Left forelimb (tissue), 1 donor: ENCODE measurements at places on chromosomes 2 and 18.

DNA sequence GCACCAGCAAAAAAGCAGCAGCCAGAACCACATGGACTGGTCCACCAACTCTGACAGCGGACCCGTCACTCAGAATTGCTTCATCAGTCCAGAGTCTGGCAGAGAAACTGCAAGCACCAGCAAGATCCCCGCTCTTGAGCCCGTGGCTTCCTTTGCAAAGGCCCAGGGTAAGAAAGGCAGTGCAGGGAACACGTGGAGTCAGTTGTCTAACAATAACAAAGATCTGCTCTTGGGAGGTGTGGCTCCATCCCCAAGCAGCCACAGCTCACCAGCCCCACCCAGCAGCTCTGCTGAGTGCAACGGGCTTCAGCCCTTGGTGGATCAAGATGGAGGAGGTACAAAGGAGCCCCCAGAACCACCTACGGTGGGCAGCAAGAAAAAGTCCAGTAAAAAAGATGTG, 269.3 kb downstream of the SETBP1 start:
- no peak for DNase-seq

DNA sequence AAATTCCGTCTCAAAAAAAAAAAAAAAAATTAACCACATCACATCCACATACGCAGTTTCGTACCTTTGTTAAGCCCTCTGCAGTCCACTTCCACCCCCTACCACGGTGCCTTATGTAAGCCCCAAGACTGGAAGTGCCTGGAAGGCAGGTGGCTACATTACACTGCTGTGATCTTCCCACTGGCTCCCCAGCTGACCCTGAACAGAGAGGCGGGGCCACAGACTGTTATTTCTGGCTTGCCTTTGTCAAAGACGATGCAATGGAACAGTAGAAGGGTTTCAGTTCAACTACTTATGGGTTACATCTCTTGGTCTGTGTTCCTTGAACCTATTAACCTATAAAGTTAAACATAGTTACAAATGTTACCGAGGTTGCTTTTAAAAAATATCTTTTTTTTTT, 15.7 kb upstream of the COX7A2L start:
- no peak for DNase-seq

GRCh38 chr2:211014376-211014775, 458.0 kb downstream of the CPS1 start:
- DNase-seq, result no peak

DNA sequence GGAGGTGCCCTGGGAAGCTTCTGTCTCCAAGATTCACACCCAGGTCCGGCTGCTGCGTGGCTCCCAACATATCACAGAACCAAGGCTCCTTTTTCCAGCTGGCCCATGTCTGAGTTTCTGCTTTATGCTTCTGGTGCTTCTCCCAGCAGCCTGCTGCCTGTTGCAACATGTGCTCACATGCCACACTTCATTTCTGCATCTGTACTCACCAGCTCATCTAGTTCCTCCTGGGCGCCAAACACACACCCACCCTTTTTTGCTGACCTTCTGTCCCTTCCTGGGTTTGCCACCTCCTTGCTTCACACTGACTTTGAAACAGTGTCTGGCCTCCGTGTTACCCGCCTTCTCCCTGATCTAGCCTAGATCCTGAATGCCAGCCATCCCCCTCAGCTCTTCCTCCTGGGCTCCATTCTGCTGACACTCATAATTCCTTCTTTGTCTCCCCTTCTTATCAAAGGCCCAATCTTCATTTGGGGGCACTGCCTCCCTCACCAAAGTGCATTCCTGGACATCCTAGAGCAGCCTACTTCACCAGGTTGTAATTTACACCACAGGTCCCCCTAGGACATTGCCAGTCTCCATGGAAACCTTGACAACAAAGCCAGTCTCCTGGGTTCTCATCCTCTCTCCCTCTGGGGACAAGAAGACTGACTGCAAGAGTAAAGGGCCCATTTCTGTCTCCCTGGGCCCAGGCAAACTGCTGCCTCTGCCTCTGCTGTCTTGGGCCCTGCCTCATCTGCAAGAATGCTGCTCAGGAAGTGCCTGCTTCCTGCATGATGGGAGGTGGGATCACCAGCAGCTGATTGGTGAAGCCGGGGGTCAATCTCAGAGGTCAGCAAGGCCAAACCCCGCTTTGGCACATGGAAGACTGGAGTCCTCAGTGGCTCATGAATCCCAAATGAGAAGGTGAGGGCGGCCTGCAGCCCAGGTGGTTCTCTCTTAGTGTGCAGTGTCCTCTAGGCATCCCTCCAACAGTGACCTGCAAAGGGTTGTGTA, 13.9 kb upstream of the PROM2 start:
- no peak for DNase-seq
